ENCODE measurements at places on chromosomes 3 and 15. TPM values are rescaled to one million over a fixed set of nuclear protein-coding genes. Genes with fewer than 3 reads are reported as not detected.

- no peak for DNase-seq
These were observed 1.0 kb upstream of the CRYBG3 start for GRCh38 chr3:97820780-97821179.

- DNase-seq: no peak
These were observed 507.6 kb downstream of the FHIT start for GRCh38 chr3:60743631-60744164.

DNA sequence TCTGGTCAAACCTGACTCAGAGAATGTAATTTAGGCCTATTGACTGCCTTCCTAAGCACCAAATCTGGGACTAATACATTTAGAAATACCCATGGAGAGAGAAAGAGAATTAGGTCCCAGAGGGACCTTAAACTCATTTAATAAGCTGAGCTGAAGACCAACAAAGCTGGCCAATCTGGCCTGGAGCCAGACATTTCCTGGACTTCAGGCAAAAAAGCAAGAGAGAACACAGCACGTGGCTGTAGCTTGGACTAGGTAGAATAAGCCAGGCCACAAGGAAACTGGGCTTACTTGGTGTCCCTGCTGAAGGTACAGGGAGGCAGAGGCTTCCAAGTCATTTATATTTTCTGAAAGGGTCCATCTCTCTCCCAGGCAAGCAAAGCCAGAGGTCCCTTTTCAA lies 88.1 kb downstream of the RTP4 start:
- no peak for DNase-seq

The TRIM42 gene
- not detected for total RNA-seq

The GPR62 gene
- total RNA-seq: not detected
